ENCODE measurements at places on chromosomes 3 and 15.
A peak's percentile ranks its signal among the peaks of the same experiment; 100 is the strongest.

GRCh38 chr3:24167429-24167828 is 222.3 kb downstream of the NR1D2 start:
- no peak for DNase-seq

DNA sequence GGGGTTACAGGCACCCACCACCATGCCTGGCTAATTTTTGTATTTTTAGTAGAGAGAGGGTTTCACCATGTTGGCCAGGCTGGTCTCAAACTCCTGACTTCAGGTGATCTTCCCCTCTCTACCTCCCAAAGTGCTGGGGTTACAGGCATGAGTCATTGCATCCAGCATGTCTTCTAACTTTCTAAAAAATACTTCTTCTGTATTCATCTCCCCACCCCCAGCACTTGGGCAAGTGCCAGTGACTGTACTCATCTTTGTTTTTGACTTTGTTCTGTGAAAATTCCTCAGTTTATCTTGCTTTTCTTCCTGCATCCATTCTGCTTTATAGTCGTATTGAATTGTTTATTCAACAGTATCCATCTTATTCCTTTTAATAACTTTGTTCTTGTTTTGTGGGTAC is 47.6 kb downstream of the ARIH1 start:
- DNase-seq: no peak

DNA sequence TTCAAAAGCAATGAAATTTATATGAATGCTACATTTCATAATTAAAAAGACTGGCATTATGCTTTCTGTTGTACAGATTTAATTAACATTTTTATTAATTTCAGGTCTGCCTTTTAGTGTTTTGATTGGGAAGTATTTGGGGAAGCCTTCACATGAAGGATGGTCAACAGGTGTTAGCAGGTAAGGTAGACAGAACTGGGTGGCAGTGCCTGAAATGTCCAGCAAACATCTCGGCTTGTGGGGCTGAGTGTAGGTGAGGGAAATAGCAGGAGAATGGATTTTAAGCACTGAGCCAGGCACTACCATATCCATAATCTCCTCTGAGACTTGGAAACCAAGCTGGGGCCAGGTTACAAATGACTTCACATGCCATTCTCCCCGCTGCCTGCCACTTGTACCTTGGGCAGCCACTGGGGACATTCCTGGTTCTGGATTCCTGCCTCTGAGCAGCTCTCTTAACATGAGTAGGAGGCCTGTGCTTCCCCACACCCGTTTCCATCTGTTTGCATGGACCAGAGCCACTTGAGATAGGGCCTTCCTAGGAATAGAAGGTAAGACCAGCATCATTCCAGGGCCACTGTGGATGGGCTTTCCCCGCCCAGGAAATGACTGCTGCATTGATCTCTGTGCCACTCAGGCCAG is 125.9 kb upstream of the HES1 start:
- no peak for DNase-seq

- no peak for DNase-seq
Measured at GRCh38 chr3:10228248-10228950, 19.9 kb upstream of the TATDN2 start.

DNA sequence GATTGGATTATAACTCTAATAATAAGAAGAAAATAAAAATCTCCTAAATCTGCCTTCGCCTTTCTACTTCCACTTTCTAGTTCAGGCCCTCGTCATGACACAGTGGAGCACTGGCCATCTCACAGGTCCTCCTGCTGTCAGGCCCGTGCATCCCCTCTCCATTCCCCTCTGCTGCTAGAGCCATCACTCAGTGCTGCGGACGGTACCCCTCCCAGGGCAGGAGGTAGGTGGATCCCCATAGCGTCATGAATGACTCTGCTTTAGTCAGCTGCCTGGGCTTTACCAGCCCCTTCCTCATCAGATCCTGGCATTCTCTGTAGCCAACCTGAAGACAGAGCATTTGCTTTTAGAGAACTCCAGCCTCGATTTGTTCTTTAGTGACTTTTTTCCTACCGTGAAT is 12.0 kb upstream of the PPP1R2 start:
- no peak for DNase-seq

DNA sequence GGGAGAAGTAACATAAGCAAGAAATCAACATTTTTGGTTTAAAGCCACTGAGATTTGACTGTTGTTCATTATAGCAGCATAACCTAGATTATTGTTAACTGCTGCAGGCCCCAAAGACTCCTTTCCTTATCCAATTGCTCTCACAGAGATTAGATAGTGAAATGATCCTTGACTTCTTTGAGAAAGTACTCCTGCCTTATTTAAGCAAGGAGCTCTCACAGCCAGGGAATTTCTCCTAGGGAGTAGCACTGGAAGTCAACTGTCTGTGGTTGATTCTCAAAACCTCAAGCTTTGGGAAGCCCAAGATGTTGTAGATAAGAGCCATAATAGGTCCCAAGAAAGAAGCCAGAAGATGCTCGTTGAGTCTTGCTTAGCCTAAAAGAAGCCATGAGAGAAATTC is 151.8 kb upstream of the TSC22D2 start:
- no peak for DNase-seq

DNA sequence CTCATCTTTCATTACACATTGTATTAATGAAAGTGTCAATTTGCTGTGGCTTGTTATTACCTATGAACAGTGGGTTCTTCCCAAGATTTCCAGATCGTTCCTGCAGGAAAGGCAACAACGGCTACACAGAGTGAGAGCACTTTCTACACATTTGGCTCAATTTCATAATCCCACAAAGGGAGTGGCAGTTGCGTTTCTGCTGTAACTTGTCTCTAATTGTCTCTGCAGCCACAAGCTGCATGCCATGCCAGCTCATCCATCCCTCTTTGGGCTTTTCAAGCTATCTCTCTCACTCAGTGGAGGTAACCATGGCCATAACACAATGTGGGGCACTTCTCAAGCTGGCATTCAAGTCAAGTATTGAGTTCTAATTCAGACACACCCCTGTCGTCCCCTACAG is 27.7 kb upstream of the CPNE4 start:
- no peak for DNase-seq

- no peak for DNase-seq
Measured at GRCh38 chr15:37090543-37091175, 9.7 kb downstream of the MEIS2 start.

DNA sequence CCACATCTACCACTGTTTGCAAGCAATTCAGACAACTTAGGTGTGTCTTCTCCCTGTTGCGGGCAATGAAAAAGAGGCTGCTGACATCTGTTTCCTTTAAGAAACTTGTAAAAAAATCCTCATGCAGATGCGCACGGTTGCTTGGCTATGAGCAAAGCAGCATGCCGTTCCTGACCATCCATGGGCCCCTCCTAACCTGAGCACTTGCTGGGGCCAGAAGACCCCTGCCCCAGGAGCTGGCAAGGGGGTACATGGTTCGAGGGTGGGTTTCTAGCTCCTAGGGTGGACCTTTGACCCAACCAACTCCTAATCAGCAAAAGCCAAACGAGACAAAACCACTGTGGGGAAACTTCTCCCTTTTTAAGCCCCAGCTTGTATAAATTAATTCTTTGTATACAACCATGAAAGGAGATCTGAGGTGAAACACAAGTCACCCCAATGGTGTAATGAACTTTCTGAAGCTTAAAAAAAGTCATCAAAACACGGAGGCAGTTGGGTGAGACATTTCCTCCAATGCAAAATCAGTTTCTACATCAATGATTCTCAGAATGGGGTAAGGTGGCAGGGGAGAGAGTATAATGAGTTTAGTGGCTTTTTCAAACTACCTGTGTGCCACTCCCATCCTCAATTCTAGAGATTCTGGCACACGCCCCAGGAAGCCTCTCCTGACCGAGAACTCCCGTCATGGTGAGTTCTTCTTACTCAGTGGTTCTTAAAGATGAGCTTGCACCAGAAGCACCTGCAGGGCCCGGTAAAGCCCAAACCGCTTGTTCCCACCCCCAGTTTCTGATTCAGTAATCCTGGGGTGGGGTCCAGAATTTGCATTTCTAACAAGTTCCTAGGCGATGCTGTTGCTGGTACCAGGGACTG is 44.1 kb downstream of the CPN2 start:
- peak; percentile 41 for DNase-seq

GRCh38 chr15:41558400-41559238 is at the start of gene TYRO3:
Gene TYRO3 (plus strand): TSS chr15:41559212. CDS start chr15:41559258, 46 bp downstream.
- DNase-seq: no peak

DNA sequence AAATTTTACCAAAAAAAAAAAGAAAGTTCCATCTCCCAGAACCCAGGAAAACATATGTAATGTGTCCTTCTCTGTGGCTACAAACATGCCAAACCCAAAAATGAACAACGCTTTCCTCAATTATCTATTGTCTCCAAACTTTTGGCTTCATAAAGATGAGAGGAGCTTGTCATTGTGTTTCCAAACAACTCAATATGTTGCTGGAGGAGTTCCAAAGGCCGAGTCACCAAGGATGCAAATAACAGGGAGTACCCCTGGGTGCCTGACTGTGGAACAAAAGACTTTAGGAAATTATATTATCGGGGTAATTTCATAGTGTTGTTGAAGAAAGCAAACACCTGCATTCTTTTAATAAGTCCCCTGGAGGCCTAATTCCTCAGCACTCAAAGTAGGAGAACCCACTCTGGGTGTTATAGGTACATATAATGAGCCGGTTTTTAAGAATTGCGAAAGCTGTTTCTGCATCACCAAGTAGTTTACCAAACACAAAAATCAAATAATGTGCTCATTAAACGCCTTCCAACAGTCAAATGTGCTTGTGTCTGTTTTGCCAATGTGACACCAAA is 206.3 kb upstream of the PRICKLE2 start:
- no peak for DNase-seq

GRCh38 chr15:75695220-75695619 is 17.4 kb downstream of the CSPG4 start:
- no peak for DNase-seq

- DNase-seq: no peak
Measured at GRCh38 chr3:89312141-89312540, 204.7 kb downstream of the EPHA3 start.

DNA sequence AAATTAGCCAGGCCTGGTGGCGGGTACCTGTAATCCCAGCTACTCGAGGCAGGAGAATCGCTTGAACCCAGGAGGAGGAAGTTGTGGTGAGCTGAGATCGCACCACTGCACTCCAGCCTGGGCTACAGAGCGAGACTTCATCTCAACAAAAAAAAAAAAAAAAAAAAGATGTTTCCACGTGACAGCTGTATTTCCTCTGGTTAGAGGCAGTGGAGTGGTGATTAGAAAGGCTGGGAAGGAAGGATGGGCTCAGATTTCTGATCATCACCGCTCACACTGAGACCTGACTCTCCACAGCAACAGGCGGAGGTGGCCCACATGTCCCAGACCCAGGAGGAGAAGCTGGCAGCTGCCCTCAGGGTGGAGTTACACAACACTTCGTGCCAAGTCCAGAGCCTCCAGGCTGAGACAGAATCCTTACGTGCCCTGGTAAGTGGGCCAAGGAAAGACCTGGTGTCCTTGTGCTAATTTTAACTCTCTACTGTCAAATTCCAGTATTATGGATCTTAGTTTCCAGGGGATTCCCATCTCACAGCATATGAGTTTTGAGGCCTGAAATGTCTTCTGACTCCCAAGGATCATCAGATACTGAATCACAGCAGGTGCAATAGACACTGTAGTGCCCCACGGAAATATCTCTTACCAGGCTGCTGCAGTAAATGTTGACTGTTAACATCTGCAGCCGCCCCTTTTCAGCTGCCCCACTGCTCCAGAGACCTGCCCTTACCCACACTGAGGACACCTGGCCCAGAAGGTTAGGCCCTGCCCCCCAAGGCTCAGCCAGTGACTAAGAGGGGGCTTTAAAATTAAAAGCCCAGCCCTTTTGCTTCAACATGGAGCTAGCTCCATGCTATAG is 66.9 kb downstream of the BFSP2 start:
- no peak for DNase-seq

DNA sequence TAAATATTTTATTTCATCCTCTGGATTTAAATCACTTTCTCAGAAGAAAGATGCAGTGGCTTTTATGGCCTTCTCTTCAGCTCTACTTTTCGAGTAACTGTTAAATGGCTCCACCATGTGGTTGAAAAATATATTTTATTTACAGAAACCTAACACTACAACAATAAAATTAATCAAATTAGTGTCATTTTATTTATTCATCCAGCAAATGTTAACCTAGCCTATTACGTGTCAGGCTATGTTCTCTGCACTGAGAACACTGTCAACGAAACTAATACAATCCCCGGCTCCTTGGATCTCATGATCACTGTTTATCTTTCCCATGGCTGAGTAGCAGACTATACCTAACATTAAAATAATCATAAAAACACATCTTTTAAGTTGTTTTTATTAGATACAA is 148.0 kb upstream of the OSTN start:
- DNase-seq: no peak

GRCh38 chr15:86834115-86834863 is 754.6 kb downstream of the AGBL1 start:
- DNase-seq: no peak

DNA sequence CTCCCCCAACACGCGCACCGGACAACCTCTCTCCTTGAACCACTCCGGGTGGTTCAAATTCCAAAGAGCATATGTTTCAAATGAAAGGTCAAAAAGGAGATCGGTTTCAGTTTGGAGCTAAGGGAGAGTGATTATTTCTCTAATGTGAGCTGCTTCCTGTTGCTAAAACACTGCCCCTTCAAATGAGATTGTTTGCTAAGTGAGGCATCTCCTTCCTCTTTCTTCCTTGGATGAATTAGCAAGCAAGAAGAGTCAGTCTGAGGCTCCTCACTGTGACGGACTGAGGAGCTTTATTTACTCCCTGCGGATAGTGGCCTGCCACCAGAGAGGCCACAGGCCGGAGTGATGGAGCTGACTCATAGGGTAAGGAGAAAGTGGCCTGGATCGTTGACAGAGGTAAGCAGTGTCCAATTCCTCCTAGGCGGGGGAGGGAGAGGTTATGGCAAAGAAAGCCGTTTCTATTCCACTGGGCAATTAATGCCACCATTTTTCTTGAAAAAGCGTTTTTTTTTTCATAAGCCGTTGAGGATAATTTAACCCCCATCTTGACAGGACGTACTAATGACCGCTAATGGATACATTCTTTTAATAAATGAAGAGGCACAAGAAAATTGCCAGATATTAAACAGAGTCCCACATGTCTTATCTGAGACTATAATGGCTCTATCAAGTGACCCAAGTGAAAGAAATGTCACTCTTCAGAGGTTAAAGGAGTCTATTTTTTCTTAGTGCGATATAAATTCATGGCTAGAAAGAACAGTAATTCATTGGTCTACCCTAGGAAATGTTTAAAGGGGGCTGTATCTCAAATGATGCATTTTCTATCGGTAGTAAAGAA is 167.0 kb upstream of the ANKRD28 start:
- no peak for DNase-seq

GRCh38 chr3:155342344-155342743 is 48.9 kb upstream of the STRIT1 start:
- no peak for DNase-seq

DNA sequence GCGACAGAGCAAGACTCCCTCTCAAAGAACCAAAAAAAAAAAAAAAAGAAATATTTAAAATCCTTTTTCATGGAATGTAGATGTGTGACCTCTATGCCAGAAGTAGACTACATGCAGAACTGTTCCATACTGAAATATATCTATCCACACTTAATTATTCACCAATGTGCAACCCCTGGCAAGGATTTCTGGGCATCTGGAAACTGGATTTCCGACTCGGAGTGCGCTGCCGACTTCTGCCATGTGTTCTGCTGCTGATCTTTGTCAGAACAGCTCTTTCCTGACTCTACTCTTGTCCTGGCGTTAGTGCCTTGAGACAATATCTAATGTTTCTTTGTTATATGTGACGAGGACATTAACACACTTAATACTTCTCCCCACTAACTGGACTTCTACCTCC is 11.7 kb downstream of the LIPH start:
- DNase-seq: peak; percentile 7
